A673 (cell line): ENCODE measurements at places on chromosomes 4 and X.

- DNase-seq = no peak
Observed at GRCh38 chr4:102061133-102061532, 270.6 kb downstream of the BANK1 start.

DNA sequence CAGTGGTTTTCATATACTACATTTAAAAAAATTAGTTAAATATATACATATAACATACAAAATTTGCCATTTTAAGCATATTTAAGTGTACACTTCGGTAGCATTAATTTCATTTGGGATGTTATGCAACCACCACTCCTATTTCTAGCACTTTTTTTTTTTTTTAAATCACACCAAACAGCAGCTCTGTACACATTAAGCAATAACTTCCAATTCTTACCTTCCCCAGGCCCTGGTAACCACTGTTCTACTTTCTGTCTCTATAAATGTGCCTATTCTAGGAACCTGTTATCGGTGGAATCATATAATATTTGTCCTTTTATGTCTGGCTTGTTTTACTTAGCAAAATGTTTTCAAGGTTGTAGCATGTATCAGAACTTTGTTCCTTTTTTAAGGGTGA is 39.1 kb downstream of the TMEM164 start:
- DNase-seq = no peak

DNA sequence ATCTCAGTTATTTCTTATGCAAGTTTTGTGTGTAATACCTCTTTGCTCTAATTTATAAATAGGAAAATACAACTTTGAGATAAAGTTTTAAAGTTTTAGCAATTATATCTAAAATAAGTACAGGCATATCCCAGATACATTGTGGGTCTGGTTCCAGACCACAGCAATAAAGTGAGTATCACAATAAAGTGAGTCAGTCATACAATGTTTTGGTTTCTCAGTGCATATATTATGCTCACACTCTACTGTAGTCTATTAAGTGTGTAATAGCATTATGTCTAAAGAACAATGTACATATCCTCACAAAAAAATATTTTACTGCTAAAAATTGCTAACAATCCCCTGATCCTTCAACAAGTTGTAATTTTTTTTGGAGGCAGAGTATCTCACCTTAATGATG is 49.2 kb downstream of the ANAPC10 start:
- DNase-seq = no peak

DNA sequence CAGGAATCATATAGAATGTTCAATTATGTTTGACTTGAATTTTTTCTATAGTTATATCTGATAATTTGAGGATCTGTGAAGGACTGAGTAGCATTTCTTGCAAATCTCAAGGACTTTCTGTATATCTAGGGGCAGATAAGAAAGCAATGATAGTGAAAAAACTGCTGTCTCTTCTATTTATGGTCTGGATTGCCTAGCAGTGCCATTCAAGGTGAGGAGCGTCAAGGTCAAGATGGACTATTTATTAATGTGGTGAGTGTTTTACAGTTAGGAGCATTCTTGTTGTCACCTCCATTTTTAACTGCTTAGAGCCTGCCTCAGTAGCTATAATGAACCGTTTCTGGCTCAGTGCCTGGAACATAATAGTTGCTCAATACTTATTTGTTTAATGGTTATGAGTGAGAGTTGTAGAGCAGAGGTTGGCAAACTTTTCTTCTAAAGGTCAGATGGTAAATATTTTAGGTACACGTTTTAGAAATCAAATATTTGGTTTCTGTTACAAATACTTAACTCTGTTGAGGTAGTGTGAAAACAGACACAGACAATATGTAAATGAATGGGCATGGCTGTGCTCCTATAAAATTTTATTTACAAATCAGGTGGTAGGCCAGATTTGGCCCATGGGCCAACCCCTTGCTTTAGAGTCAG is 523.2 kb upstream of the IGFBP7 start:
- DNase-seq = no peak

DNA sequence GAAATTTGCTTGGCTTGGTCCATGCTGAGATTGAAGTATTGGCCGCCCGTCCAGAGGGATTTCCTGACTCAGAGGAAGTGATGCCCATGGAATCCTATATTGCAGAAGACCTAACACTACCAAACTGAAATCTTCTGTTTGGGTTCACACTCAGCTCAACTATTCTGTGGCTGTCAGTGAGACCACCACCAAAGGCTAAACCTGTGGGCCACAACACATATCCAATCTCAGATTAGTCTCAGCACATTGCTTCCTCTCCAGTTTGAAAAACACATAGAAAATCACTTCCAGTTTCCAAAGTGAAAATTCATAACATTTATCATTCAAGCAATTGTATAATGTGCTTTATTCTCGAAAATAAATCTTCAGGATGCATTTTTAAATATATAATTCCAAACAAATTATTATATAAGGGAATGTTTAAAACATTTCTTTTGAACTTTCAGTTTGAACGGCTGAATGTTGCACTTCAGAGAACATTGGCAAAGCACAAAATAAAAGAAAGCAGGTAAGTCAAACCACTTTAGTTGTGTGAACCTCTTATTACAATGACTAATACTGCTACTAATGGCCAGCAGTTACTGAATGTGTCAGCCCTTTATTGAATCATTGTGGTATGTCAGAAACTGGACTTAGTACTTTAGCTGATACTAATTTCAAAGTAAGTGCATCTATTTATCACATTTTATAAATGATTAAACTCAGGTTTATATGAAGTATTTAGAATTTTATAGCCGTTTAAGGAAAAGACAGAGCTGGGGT is 37.0 kb downstream of the GUCY1A1 start:
- DNase-seq = no peak

GRCh38 chrX:149312988-149313387 is 192.1 kb downstream of the IDS start:
- no peak for DNase-seq

DNA sequence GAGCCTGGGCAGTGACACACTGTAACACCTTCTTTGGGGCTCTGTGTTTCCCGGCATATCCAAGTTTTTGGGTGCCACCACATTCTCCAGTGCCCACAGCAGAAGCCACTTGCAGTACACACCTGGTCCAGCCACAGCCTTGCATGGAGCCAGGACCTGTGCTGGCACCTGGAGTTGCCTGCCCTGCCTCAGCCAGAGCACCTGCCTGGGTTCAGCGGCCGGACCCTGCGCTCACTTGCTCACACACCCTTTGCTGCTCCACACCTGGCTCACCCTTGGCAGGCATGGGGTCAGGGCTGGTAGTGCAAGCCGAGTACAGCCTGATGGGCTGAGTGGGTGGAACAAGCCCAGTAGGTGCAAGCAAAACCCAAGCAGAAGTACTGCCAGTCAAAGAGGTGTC is 1511.1 kb downstream of the TECRL start:
- no peak for DNase-seq

- peak; percentile 54 for DNase-seq
Observed at GRCh38 chrX:41275661-41276609, 58.0 kb upstream of the DDX3X start.

DNA sequence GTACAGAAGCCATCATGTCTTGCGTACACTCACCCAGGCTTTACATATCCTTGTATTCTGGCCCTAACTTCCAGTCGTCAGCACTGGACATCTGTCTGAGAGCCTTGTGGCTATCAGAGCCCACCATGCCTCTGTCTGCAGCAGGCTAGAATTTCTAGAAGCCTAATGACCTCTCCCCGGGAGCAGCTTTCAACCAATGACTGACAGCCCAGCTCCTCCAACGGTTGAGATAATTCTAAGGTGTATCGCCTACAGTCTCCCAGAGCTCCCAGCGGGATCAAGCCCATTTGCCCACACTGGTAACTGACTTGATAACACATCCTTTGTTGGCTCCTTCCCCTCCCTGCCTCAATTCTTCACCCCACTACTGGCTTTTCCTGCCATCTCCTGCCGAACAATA is 562.8 kb downstream of the BCOR start:
- no peak for DNase-seq

DNA sequence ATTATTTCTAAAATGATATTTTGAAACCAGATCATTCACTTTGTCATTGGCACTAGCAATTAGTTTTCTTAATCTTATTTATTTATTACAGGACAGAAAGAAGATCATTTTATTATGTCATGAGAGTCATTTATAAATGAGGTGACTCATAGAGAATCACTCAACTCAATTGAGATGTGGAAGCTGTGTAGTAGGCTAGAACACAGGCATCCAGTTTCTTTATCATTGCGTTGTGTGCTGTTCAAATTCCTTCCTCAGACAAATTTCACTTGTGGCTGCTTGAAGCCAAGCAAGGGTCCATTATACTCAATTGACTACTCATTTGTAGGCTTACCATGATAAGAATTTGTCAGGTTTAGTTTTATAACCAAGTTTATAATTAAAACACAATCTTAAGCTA is 87.6 kb downstream of the MRPL1 start:
- DNase-seq = no peak

- peak; percentile 11 for DNase-seq
Observed at GRCh38 chr4:42397635-42398170, 415 bp downstream of the SHISA3 start.

- no peak for DNase-seq
Observed at GRCh38 chr4:142383800-142384470, 462.2 kb downstream of the INPP4B start.

GRCh38 chrX:70481471-70482270 is 37.0 kb downstream of the DLG3 start:
- no peak for DNase-seq

DNA sequence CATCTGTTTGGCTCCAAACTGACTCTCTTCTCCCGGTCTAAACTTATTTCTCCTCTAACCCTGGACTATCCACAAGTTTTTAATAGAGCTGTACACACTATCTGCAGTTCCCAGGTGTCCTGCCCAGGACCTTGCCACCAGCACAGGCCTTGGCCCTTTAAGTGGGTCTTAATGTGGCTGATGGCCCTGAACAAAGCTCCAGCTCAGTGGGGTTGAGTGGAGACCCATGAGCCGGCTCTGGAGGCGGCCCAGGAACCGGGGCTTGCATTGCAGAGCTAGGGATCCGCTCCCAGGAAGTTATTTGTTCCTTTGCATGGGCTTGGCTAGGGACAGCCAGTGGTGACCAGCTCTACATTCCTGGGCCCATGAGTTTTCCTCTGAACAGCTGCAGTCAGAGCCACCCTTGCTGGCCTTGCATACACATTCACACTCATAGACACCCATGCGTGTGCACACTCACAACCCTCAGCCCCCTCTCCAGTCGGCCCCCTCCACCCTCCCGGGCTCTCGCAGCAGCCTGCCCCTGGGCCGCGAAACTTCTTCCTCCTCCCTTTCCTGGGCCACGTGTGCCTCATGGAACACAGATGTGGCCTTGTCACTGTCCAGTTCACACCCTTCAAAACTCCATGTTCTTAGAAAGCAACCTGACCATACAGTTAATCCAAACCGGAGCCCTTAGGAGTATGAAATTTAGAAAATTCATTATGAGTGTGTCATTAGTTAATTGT is 58.2 kb downstream of the GPR143 start:
- no peak for DNase-seq

GRCh38 chr4:41215969-41216293 is 1.6 kb upstream of the APBB2 start:
- DNase-seq = no peak

GRCh38 chr4:98343626-98344025 is 82.4 kb downstream of the RAP1GDS1 start:
- DNase-seq = no peak

- DNase-seq = no peak
Observed at GRCh38 chr4:177190995-177191580, 118.6 kb upstream of the NEIL3 start.

GRCh38 chr4:104966349-104967033 is 180.2 kb upstream of the TET2 start:
- DNase-seq = peak; percentile 9

DNA sequence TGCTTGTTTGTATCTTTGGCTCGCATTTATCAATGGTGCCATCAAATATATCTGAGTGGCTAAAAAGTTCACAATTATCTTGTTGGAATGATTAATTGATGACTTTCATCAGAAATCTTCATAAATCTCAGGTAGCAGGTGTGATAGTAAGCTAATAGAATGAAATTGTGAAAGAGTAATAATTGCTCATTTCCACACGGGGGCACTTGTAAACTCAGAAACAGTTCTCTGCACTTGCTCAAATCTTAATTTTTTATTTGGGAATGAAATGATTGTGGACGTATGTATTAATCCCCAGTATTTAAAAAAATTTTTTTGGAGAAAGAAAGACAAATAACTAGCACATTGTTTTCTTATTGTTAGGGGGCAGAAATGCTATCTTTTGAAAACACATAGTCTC is 132.8 kb downstream of the DTHD1 start:
- no peak for DNase-seq

DNA sequence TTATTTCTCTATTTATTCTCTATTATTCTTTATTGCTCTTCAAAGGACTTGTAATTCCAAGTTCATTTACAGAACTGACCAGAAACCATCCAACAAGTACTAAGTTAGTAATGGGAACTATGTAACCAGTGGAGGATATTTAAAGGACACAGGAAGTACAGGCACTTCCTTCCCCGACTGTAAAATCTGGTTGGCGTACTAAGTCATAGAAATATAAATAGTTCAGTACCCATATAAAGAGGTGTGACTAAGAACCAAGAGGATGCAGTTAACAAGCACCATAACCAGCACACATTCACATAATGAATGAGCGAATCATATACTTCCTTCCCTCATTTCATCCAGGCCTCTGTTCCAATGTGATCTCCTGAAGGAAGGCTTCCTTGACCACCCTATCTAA is 3.6 kb upstream of the EIF4E start:
- no peak for DNase-seq

DNA sequence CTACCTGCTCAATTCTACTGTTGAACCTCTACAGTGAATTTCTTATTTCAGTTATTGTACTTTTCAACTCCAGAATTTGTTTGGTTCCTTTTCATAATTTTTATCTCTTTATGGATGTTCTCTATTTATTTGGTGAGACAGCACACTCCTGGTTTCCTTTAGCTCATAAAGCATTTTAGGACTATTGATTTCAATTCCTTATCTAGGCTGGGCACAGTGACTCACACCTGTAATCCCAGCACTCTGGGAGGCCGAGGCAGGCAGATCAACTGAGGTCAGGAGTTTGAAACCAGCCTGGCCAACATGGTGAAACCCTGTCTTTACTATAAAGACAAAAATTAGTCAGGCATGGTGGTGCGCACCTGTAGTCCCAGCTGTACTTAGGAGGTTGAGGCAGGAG is 57.7 kb downstream of the THOC2 start:
- DNase-seq = no peak

- peak; percentile 37 for DNase-seq
Observed at GRCh38 chr4:108651014-108651791, 804 bp downstream of the OSTC start.

- peak; percentile 81 for DNase-seq
Observed at GRCh38 chrX:15947648-15948317, 93.2 kb upstream of the AP1S2 start.

DNA sequence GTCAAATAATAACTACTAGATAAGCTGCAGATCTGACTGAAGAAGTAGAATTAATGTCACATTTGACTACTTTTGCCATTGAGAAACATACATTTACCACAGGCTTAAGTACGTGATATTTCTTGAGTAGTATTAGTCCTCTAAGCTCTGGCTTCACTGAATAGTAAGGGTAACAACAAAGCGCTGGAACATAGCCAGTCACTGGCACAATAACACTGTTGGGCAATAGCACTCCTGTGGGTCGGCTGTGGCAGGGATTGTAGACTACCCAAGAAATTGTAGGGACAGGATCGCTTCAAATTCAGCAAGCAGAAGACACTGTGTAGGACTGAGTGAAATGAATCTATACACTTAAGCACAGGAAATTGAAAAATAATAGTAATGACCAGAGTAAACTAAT is 27.1 kb upstream of the IL15 start:
- no peak for DNase-seq
